ENCODE measurements at places on chromosomes 4 and X.
A peak's percentile ranks its signal among the peaks of the same experiment; 100 is the strongest.

DNA sequence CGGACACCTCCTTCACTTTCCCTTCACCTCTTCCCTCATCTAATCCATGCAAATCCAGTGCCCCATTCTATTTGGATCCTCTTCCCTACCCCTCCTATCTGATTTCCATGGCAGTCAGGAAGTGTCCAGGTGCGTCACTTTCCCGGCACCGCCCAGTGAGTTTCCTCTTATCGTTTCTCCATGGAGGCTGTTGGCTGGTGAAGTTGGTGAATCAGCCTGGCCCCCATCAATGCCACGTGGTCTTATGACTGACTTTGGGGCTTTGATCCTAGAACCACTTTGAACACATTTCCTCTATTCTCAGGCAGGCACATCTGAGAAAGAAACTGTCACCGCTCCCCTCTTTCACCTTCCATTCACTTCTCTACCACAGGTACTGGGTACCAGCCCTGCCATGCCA lies 137.8 kb downstream of the CEP135 start:
- DNase-seq: no peak

DNA sequence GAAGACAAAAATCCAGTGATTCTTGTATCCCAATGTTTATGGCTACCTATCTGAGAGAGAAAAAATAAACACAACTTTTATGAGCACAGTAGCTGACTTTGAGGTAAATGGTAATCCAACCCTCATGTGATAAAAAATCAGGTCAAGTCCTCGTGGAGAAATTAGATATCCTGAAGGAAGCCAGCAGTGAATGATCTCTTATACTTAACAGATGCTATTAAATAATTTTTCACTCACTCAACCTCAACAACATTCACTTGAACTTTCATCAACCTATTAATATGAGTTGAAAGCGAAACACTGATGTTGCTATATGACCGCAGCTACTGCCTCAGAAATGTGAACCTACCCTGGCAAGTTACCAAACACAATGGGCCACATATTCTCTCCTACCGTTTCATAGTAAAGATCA lies 105.4 kb downstream of the GPC3 start:
- no peak for DNase-seq

GRCh38 chr4:140257461-140258305 lies 103.7 kb upstream of the MAML3 start:
- DNase-seq: no peak

- DNase-seq: no peak
Measured at GRCh38 chr4:46958742-46959488, 34.5 kb downstream of the GABRA4 start.

DNA sequence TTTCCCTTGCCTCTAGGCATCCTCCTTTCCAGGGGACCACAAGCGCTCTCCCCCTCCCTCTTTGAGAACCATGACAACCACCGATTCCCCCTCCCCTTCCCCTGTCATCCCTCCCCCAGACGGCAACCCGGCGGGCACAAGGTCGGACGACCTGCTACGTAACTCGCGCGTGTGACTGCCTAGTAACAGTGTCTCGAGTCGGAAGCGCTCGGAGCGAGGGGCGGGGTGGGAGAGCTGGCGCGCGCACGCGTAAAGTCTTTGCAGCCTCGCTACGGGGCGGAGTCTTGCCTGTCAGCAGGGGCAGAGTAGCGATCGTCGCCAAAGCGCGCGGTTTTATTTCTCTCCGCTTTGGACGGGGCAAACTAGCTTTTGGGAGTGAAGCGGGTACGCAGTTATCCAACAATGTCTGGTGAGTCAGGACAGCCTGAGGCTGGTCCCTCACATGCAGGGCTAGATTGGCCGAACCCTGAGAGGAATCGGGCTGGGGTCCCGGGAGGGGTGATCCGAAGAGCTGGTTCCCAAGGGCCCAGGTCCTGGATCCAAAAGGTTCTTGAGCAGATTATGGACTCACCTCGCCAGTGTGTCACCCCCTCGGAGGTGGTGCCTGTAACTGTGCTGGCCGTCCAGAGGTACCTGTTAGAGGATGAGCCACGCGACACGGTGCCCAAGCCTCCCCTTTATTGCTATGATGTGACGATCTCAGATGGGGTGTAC lies at the start of gene RADX:
Gene RADX, plus strand, starts transcription at position 300 of the 714 bp plus-strand sequence. Its CDS starts 103 bp downstream, at position 403.
- peak; percentile 89 for DNase-seq

GRCh38 chr4:30840571-30840970 lies 120.4 kb downstream of the PCDH7 start:
- DNase-seq: no peak

GRCh38 chrX:1853916-1854315 lies 239.1 kb downstream of the ASMT start:
- no peak for DNase-seq

- no peak for DNase-seq
Measured at GRCh38 chr4:64272432-64272831, 136.8 kb downstream of the TECRL start.

GRCh38 chr4:39568805-39569204 lies 41.6 kb upstream of the UGDH start:
- DNase-seq: no peak

DNA sequence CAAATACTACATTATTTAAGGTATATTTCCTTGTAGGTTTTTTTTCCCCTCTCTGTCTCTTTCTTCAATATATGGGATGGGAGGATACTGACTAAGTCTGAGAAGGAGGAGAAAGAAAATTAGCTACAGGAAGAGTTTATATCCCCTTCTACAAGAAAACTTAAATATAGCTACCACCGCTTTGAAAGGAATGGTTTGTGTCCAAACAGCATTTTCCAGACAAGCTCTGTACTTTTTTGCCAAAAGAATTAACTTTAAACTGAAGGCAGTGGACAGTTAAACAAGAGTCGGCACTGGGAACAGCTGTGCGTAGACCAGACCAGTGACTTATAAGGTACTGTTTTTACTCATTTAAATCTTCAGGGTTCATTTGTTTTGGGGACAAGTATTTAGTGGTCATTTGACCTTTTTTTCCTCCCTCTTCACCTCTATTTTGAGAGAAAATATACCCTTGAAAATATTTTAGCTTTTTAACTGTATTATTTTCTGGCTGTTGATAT lies 303.7 kb downstream of the ARHGAP24 start:
- DNase-seq: no peak

- DNase-seq: no peak
Measured at GRCh38 chr4:106775636-106776035, 260.5 kb downstream of the DKK2 start.

- no peak for DNase-seq
Measured at GRCh38 chr4:154999950-155000578, 208.4 kb upstream of the NPY2R start.

DNA sequence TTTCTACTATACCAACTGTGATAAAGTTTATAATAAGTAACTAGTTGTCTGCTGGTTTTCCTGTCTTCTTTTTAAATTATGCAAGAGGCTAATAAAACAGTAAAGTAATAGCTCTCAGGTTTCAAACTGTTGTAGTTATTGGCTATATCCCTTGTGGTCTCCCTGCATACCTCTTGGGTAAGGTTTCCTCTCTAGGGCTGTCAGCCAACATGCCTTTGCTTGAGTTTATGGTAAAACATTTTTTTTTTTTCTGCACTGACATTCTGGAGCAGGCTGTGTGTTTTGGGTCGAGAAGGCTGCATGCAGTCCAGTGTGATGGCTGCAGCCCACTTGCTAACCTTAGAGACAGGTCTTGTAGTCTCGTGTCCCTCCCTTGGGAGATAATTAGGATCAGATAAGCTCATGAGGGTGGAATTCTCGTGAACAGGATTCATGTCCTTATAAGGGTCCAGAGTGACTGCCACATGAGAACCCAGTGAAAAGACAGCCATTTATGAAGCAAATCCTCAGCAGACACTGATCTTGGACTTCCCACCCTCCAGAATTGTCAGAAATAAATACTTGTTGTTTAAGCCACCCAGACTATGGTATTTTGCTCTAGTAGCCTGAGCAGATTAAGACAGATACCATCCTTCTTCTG lies 831.2 kb downstream of the CCSER1 start:
- no peak for DNase-seq

DNA sequence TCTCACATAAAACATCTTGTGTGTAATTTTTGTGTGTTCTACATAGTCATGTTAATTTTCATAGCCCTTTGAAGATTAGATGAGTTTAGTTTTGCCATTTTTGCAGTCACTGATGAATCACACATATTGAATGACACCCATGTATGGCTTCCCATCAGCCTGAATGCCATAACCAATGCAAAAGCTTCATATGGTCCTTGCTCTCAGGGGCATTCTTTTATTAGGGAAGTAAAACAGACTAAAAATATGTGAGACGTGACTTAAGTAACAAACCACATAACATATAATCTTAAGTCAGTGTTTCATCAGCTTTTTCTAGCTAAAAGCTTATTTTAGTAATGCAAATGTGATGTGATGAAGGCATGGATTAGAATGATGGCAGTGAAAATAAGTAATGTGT lies 8.2 kb downstream of the SLC25A4 start:
- no peak for DNase-seq

DNA sequence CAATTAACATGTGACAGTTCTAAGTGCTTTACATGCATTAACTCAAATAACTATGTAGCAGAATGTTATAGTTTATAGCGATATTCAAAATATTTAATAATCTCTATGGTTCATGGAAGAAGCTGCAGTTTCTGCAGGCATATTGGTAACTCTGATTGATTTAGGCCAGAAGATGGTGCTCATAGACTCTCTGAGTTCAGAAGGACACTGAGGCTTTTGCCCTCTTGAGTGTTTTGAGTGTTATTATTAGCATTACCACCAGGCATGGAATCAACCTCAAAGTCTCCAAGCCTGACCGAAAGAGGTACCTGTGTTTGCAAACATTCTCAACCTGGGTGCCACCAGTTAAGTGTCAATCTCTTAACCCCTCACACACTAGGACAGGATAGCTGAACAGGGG lies 792.3 kb upstream of the PCDH7 start:
- DNase-seq: no peak

- no peak for DNase-seq
Measured at GRCh38 chr4:151674804-151675391, 85.9 kb downstream of the GATB start.

- DNase-seq: no peak
Measured at GRCh38 chr4:98556451-98556850, 102.0 kb downstream of the TSPAN5 start.

- no peak for DNase-seq
Measured at GRCh38 chr4:187077744-187078401, 354.2 kb upstream of the FAT1 start.

DNA sequence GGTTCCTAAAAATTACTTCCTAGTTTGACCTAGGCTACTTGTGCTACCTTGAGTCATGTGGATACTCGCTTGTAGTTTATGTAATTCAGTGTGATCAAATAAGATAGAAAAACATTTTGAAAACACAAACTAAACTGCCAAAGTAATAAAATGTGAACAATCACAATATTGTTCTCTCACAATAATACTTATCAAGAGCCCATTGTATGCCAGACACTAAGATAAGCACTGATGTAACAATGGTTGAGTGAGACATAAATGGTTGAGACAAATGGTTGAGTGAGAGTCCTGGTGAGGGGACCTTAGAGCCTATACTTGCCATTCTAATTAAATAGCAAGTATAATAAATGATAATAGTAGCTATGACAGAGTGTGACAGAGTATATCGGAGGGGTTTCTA lies 41.7 kb downstream of the RFC1 start:
- DNase-seq: no peak
